ENCODE measurements at places on chromosomes 1 and 21.

DNA sequence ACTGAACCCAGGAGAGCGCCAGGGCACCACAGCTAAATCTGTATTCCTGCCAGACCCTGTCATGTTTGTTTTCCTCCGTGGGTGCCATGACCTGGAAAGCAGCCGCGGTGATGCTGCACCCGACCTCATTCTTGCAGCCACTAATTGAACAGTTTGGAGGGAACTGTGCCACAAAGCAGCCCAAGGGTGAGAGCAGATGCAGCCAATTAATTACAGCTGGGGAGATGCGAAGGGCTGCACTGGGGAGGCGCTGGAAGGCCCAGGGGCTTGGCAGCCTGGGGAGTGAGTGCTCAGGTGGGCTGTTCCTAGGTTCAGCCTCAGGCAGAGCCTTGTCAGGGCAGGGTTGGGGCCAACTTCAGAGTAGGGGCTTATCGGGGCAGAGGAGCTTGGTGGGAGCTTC lies 158.4 kb upstream of the CD34 start:
- no peak for DNase-seq

DNA sequence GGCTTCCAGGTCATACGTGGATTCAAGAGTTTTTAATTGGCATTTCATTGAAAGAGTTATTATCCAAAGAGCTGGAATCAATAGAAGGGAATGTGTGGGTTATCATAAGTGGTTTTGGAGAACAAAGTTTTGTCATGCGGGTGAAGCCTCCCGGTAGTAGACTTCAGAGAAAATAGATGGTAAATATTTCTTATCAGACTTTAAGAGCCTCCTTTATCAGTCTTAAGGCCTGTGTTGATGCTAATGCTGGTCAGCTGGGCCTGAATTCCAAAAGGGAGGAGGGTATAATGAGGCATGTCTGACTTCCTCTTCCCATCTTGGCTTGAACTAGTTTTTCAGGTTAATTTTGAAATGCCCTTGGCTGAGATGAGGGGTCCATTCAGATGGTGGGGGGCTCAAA lies 89.7 kb downstream of the ITSN1 start:
- DNase-seq, result no peak

- no peak for DNase-seq
Observed at GRCh38 chr1:118151312-118151937, 33.6 kb downstream of the SPAG17 start.

- DNase-seq, result no peak
Observed at GRCh38 chr1:20061866-20062265, 8.1 kb upstream of the PLA2G5 start.

DNA sequence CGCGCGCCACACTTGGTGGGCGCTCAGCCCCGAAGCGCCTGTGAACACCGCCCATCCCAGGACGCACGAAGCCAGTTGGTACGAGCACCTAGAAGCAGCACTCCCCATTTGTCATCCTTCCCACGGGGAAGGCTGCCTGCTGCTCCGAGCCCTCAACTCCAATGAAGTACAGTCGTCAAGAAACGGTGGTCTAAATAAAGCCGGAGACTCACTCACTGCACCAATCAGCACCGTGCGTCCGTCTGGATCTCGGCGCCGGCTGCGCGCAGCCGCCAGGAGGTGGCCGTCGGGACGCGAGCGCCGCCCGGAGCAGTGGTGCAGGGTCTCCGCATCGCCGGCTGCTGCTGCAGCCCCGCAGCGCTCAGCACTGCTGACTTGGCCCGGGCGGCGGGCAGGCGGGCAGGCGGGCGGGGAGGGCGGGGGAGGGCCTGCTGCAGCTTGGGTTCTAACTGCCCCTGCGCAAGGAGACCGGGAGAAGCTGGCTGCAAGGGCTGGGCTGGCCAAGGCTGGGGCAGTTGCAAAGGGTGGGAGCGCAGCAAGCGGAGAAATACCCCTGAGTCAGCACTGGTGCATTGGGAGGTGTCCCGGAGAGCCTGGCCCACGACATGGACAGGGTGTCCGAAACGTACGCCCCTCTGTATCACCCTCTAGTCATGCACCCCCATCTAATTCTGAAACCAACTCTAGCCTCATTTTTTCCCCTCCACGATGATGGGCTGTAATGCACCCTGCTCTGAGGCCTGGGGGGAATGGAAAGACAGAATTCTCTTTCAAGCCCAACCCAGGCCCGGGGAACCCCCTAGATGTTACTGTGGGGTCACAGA lies 35.8 kb upstream of the H6PD start:
- no peak for DNase-seq

GRCh38 chr1:94901841-94902240 lies 25.1 kb downstream of the CNN3 start:
- DNase-seq, result no peak

DNA sequence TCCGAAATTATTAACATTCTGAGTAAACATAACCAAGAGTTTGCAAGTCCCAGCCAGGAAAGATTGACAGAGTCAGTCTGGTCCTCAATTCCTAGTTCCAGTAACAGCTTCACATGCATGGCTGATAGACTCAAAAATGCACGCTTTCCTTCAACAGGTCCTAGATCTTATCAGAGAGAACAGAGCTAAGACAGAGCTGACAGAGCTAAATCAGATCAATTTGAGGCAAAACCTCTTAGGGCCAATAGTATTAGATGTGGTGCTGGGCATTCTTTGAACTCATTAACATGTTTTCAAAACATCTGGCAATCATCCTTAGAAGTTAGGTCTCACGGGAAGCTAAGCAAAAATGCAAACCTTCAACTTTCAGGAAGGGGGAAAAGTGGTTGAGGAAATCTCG lies 114.0 kb downstream of the GREM2 start:
- no peak for DNase-seq
